Right lobe of liver (tissue), 6 donors: ENCODE measurements at places on chromosomes 16 and 17.

DNA sequence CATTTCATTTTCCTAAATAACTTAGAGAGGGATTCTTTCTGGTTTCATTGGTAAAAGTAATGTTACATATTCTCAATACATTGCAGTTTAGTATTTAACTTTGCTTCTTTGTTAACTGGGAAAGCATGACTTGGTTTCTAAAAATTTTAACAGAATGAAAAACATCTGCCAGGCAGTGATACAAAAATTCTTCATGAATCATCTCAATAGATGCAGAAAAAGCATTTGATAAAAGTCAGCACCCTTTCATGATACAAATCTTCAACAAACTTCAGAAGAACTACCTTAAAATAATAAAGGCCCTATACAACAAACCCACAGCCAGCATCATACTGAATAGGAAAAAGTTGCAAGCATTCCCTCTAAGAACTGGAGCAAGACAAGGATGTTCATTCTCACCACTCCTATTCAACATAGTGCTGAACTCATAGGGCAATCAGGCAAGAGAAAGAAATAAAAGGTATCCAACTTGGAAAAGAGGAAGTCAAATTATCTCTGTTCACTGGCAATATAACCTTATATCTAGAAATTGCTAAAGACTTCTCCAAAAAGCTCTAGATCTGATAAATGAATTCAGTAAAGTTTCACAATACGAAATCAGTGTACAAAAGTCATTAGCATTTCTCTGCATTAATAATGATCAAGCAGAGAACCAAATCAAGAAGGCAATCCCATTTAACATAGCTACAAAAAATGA is 50.4 kb downstream of the SLFN5 start:
- H3K4me3 ChIP-seq, result no peak overlapping the region
- DNase-seq, result no peak
- H3K27ac ChIP-seq, result no peak overlapping the region
- no peaks in the 10 kb centered on the region for H3K4me1 ChIP-seq
- no peaks in the 10 kb centered on the region for H3K36me3 ChIP-seq

- no peaks in the 10 kb centered on the region for H3K27me3 ChIP-seq
- no peak overlapping the region for H3K4me3 ChIP-seq
- no peak overlapping the region for H3K27ac ChIP-seq
- H3K36me3 ChIP-seq, result no peaks in the 10 kb centered on the region
- DNase-seq, result no peak
These were observed 365.9 kb upstream of the ERCC4 start for GRCh38 chr16:13554005-13554404.

- no peak overlapping the region for H3K27ac ChIP-seq
- no peak overlapping the region for H3K4me3 ChIP-seq
- DNase-seq, result no peak
- no peaks in the 10 kb centered on the region for H3K36me3 ChIP-seq
- no peaks in the 10 kb centered on the region for H3K27me3 ChIP-seq
- H3K4me1 ChIP-seq, result no peaks in the 10 kb centered on the region
These were observed 32.6 kb downstream of the FAM20A start for GRCh38 chr17:68568581-68568980.

GRCh38 chr17:8391711-8392110 is 5.9 kb downstream of the RNF222 start:
- H3K4me3 ChIP-seq, result no peak overlapping the region
- no peaks in the 10 kb centered on the region for H3K27me3 ChIP-seq
- no peaks in the 10 kb centered on the region for H3K36me3 ChIP-seq
- H3K4me1 ChIP-seq, result no peaks in the 10 kb centered on the region
- H3K27ac ChIP-seq, result no peak overlapping the region
- DNase-seq, result no peak

DNA sequence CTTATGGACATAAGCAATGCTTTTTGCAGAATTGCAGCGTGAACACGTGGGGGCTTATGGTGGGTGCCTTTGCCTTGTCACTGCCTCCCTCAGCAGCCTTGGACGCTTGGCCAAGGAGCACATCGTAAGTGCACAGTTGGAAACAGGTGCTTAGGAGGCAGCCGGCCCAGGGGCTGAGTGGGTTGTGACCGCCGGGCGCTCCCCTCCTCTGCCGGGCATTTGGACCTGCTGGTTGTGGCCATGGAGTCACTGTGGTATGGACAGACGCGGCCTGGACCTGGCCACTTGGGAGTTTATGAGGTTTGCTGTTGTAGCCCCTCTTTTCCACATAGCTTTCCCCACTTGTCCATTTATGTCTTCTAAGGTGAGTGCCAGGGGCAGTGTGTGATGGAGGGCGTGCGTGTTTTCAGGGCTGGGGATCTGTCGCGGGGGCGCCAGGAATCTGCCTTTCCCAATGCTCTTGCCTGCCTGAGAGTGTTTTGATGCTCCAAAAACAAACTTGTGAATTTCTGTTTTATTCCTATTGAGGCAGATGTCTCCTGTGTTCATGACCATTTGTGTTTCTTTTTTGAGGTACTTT is 49.2 kb downstream of the PDPK1 start:
- DNase-seq, result no peak
- no peak overlapping the region for H3K27ac ChIP-seq
- H3K4me1 ChIP-seq, result no peaks in the 10 kb centered on the region
